ENCODE measurements at places on chromosomes 5 and 9.

GRCh38 chr5:177275883-177276282 is 27.6 kb downstream of the RAB24 start:
- DNase-seq, result no peak

DNA sequence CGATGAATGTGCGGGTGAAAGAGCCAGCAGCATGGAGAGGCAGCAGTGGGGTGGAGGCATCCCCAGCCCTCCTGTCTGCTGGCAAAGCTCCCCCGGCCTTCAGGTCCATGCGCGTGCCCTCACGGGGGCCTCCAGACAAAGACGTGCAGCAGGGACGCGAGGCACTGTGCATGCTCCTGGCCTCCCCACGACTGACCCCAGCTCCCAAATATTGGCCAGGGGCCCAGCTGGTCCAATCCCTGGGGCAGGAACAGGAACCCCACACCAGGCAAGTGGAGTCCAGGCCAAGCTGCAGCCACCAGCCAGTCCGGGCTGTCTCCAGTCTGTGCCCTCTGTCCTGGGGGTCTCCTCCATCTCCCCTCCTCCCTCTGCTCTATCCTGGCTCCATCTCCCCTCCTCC is 33.5 kb upstream of the LRRC14B start:
- DNase-seq, result no peak

DNA sequence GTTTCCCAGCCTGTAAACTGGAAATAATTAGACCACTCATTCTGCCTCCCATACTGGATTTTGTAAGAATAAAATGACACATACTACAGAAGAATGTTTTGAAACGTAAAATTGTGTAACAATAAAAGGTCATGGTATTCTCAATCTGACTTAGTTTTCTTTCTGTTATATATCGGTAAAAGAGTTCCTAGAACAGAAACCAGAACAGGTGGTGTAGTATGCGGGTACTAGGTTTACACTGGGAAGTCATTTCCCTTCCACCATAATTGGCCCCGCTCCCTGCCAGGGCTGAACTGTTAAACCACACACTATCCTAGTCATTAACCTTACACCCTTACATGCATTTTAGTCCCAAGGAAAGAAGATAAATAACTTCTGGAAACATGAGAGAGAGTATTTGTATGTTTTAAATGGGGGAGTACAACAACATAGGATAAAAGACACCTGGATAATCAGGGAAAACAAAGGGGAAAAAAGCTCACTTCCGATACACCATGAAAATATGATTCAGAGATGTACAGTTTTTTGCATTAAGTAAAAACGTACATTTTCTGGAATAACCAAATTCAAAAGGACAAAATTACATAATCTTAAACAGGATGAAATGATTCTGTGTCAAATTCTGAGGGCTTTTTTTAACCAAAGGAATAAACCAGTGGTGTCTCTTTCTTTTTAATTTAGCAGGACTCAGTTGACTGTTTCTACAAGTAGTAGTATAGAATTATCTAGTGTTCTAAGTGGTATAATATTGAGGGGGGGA is 199.7 kb downstream of the GLIS3 start:
- no peak for DNase-seq

DNA sequence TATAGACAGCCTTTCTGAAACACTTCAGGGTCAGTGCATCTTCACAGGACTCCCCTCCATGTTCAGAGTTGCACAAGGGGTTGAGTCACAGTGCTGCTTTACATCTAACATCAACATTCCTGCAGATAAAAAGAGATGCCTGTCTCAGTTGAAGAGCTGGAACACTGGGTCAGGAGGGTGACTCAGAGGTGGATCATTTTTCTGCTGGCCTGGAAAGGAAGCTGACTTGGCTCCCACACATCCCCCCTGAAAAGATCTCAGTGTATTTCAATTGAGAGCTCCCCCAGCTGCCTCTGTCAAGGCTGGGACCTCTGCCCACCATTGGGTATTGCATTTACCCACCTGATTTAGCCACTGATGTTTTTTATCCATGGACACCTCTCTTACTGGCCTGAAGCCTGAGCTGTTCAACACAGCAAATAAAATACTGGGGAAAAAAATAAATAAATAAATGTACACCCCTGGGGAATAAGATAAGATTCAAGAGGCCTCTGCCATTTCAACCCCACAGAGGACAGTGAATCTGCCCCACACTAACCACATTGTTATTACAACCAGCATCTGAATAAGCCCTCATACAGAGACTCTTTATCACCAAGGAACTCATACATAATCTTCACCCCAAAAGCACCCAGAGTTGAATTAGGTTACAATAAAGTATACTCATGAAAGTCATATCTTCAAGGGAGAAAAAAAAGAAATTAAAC is 716.4 kb downstream of the SEMA5A start:
- DNase-seq, result no peak

- DNase-seq, result no peak
These were observed 317.6 kb downstream of the CWC27 start for GRCh38 chr5:65086234-65086890.

GRCh38 chr9:83188277-83188676 is 125.3 kb upstream of the RASEF start:
- DNase-seq, result no peak

GRCh38 chr5:90418214-90418613 is 8.7 kb upstream of the CETN3 start:
- DNase-seq, result no peak

GRCh38 chr5:61330341-61330844 is 1.7 kb upstream of the ZSWIM6 start:
- no peak for DNase-seq

DNA sequence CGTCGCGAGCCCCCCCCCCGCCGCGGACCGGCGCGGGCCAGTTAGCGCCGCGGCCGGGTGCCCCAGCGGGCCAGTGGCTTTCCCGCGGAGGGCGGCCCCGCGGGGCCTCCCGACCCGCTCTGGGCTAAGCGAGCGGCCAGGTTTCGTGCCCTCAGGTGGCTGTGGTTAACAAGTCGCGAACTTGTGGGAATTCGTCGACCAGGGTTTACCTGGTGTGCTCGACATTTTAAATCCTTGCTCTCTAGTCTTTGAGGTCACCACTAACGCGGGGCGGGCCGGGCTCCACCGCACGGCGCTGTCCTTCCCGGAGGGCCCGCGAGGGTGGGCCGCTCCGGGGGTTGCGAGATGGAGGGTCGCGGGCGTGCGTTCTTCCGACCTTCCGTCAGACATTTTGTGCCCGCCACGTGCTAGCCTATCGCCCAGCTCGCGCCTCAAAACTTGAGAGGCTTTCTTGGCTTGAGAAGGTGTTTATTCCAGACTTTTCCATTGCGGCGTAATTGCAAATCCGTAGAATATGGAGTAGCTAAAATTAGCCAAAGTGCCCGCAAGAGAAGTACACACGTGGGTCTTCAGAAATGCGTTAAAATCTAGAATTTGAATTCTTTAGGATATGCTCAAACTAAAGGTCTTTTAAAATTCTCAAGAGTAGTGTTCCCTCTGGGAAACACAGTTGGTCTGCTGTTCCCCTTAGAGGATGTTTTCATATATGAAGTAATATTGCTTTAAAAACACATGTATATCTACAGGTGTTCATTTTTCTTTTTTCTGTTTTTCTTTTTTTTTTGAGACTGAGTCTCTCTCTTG is 2.1 kb downstream of the ANP32B start:
- no peak for DNase-seq

- peak; percentile 20 for DNase-seq
These were observed 265.8 kb downstream of the MLLT3 start for GRCh38 chr9:20356403-20357036.

DNA sequence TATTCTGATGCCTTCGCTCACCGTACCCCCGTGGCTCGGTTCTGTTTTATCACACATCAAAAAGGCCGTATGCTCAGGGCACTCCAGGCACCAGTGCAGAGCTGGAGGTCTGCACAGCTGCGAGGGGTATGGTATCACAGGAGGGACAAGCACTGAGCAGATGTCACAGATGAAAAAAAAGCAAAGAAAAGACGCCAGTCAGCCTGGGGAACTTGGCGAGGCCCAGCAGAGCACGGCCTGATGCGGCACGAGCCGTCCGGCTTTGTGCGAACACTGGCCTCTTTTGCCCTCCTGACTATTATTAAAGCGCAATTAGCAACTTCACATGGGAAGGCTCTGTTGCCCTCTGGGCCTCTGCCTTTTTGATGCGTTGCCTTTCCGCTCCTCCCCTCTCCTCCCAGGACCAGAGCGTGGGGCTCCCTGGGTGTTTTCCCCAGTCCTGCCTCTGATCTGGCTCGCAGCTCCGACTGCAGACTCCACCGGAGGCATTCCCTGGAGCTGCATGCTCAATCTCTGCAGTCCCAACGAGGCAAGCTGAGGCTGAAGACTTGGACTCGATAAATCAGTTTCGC is 44.4 kb downstream of the AK8 start:
- no peak for DNase-seq

GRCh38 chr9:133125941-133126696 is 5.1 kb upstream of the RALGDS start:
- DNase-seq, result no peak

GRCh38 chr5:122906768-122907167 is 61.4 kb downstream of the SNX24 start:
- DNase-seq, result no peak

DNA sequence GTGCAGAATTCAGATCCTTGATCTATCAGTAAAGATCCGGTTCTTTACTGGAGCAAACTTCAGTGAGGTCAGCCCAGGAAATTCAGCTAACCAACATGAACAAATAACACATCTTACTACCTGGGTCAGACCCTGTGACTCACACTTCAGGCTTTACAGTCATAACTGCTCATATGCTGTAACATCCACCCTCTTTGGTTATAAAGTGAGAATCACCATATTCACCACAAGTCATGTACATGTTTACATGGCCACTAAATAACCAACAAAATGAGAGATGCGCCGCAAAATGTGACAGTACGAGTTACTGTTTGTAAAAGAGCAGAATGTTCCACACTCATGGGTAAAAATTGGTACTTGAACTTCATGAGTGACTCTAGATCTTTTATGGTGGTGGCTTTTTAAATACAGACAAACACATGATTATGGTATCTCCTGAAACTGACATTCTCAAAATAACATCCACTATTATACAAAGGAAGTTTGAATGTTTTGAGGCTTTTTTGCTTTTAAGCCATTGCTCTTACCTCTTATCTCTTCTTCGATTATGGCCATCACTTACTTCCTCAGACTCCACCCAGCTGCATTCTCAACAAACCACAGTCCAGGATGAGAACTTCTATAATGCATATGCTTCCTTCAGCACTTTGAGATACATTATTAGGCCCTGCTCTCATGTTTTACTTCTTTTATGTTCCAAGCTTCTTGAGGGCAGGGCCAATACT is 516.6 kb downstream of the RAB3C start:
- peak; percentile 6 for DNase-seq

DNA sequence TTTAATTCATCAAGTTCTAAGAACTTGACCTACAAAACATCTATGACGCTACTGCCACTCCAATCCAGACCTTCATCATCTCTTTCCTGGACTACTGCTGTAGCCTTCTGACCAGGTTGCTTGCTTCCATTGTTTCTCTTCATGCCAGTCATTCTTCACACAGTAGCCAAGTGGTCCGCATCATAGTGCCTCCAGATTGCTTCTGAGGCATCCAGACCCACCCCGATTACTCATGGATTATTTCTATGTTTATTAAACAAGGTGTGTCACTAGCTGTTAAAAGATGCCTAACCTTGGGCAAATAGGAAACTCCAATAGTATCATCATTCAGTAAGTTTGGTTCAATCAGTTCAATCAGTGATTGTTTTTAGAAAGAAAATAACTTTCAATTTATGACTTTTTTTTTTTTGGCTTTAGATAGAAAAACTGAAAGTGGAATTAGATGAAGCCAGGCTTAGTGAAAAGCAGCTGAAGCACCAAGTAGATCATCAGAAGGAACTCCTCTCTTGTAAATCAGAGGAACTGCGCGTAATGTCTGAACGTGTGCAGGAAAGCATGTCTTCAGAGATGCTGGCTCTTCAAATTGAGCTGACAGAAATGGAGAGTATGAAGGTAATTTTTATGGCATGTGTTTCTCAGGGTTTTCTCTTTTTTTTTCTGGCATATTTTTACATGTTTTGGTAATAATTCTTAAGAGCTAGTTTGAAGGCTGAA is 9.5 kb downstream of the SPDL1 start:
- no peak for DNase-seq

DNA sequence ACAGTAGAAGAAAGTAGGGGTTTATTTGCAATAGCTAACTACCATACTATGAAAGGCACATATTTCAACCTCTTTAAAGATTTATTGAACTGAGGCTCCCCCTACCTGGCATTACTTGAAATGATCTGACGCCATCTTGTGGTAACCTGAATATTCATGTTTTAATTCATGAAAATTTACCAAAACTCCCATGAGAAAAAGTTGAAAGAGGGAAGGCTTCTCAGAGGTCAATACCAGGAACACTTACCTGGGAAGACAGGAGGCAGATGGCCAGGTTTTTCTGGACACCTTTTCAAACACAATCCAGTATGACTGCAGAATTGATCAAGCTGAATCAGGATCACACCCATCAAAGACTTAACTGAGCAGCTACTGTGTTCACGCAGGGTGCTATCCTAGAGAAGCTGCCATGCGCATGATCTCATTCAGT is 9.4 kb downstream of the PRELID2 start:
- no peak for DNase-seq

- DNase-seq, result no peak
These were observed 971.4 kb upstream of the WWC1 start for GRCh38 chr5:167320019-167320418.

DNA sequence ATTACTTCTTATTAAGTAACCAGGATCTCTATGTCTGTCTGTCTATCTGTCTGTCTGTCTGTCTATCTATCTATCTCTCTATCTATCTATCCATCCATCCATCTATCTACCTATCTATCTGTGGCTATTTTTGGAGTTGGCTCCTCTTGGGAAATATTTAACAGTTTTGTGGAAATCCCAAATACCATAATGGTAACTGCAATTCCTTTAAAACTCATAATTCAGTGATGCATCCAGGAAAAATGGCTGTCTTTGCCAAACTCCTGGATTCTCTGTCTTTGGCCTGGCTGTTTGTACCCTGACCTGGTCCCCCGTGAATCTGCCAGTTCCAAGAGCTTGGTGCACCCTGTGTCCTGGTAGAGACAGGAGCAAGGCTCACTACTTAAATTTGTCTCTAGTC is 197.0 kb downstream of the PCSK1 start:
- no peak for DNase-seq

DNA sequence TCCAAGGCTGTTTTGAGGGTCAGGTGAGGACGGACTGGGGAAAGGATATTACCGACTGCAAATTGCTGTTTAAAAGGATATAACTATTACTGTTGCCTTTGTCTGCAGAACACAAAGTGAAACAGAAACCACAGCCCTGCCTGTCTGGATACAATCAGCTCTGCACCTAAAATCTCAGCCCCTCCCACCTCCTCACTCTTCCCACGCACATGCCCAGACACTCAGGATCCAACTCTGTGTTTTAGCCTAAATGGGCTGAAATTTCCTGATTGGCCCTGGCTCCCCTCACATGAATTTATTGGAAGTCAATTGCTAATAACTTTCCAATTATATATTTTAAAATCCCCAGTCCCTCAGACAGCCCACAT is 176.3 kb upstream of the PPP1R26 start:
- DNase-seq, result no peak

DNA sequence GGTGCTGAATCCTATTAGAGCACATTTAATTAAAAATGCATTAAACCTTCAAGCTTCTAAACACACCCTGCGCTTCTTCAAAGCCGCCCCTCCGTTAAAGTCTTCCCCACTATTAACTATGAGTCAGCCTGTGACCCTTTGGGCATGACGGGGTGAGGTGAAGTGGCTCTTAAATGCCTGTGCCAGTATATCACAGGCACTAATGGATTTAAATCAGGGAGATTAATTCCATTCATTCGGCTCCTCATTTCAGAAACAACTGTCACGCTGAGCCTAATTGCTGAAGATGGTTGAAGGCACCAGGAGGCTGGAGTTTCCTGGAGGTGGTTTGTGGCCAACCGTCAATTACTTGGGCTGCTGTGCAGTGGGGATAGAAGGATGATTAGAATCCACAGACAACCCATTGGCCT is 192.6 kb upstream of the MSX2 start:
- DNase-seq, result no peak

All from stimulated activated CD4-positive, alpha-beta T cell treated with anti-CD3 and anti-CD28 coated beads, TNF-alpha, amount 100 ng/mL, for 48 hours (primary cell).